ENCODE measurements at places on chromosomes 5 and 9.

DNA sequence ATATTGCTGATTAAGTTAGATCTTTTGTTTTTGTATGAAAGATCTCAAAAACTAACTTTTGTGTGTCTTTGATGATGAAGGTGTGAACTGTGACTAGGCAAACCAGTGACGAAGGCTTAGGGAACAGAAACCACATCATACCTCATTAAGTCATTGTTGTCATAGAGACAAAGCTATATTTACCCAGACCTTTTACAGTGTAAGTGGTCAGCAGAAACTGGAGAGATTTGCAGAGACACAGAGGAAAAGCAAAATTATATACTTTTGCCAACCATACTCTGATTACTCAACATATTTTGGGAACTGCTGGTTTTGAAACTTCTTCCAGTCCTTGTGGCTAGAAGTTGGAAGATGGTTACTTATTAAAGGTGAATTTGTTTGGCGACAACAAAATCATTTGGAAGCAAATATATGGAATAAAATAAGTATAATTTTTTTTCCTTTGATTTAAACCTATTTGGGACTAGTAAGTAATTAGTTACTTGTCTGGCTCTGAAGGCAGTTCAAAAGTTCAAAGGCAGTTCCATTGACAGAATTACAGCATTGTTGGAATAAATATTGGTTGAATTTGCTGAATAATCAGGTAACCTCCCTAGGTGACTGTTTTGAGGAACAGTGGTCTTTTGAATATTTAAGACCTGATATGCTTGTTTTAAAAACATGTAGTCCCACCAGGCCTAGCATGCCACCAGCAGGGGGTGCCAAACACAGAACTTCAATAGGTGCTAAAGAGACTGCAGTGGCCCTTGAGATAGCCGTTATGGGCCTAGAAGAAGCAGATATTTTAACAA, 103.8 kb downstream of the RPS23 start:
- DNase-seq, result peak; percentile 75

GRCh38 chr9:100294341-100294740, 58.4 kb downstream of the TEX10 start:
- DNase-seq, result no peak

GRCh38 chr9:128015696-128016095, 34.9 kb upstream of the EEIG1 start:
- DNase-seq, result no peak

GRCh38 chr9:137224830-137225694, at the start of gene CYSRT1:
Gene CYSRT1, plus strand, starts transcription at chr9:137225174. Its CDS starts 448 bp downstream, at chr9:137225622.
- no peak for DNase-seq

DNA sequence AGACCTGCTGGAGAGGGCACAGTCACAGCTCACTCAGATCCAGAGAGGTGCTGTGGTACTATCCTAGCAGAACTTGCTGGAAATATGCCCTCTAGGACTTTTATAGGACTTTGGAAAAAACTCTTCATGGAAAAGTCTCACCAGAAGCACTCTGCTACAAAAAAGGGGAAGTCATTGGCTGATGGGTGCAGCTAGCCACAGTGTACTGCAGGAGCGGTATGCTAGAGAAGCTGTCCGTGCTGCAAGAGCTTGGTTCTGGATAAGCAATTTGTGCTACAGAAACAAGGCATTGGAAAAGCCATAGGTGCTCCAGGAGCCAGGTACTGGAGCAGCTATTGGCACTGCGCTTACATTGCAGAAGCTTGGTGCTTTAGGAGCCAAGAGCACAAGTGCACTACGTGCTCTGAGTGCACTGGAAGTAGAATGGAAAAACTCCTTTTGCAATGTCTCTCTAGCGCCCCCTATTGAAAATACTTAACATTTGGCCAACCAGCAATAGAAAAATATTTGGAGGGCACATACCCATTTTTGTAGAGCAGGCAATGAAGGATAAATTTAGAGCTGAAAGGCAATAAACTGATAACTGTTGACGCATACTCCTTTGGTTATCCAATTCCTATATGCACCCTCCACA, 83.4 kb downstream of the MEGF10 start:
- peak; percentile 56 for DNase-seq

DNA sequence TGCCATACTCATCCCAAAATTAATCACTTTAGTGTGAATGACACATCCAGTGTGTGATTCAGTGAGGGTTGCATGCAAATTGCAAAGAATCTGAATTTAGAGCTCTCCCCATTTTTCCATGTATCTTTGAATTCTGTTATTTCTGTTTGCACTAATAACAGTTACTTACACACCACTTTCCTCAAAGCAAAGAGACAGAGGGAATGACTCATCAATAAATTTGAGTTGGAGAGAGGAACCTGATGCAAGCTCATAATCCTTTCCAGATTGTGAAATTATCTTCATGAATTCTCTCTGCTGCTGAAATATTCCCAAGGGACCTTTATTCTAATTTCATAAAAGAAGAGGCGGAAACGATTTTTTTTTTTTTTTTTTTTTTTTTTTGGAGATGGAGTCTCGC, 204.8 kb downstream of the CDH9 start:
- peak; percentile 86 for DNase-seq

GRCh38 chr9:86135371-86135770, 36.0 kb upstream of the GOLM1 start:
- DNase-seq, result no peak

Measured in NB4 (cell line).